Stimulated activated CD8-positive, alpha-beta memory T cell treated with anti-CD3 and anti-CD28 coated beads, Interleukin-2, amount 100 ng/mL, for 1 hour (primary cell): ENCODE measurements at places on chromosomes 4 and X.

GRCh38 chr4:144788469-144788868 is 142.5 kb downstream of the HHIP start:
- no peak for DNase-seq

GRCh38 chrX:97367125-97367524 is 483.4 kb downstream of the RPA4 start:
- DNase-seq, result no peak

- DNase-seq, result no peak
Measured at GRCh38 chr4:150145090-150145945, 67.1 kb downstream of the DCLK2 start.

DNA sequence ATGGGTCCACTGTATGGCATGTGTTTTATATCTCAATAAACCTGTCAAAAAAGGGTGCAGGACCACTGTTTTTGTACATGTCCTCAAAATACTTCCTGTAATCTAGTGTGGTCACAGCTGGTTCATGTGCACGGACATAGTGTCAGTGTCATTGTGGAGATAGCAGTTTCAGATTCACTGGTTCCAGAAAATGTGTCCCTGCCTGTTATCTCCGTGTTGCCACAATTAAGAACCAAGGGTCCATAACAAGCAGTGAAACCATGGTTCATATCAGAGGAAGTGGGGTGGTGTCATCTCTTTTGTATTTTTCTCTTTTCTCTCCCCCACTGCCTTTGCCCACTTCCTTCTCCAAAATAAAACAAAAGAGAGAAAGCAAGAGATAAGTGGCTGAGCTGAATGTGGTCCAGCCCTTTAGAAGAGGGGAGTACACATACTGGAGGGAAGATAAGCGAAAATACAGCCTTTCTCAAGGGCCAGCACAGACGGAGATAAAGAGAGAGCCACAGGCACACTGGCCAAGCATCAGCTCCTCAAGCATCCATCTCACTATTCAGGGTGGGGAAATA is 51.2 kb downstream of the TBL1X start:
- DNase-seq, result no peak

- no peak for DNase-seq
Measured at GRCh38 chr4:152805818-152806217, 26.1 kb downstream of the ARFIP1 start.

DNA sequence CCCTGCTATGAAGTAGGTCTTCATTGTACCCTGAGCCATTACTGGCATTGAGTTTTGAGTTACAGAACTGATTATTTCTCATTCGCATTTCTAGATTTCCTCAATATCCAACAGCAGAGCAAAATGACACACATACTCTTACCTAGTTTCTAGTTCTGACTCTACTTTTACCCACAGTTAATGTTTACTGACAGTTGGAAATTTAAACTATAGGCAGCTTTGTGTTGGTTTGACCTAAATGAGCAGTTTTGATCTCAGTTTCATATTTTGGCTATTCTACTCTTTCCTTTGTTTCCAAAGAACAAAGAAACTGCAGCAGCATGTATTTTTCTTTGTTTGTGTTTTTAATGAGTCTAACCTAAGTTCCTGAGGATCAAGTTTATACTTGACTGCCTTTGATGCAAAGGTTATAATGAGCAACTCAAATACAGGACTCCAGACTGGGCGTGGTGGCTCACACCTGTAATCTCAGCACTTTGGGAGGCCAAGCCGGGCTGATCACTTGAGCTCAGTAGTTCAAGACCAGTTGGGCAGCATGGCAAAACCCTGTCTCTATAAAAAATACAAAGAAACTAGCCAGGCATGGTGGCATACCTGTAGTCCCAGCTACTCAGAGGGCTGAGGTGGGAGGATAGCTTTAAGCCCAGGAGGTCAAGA is 30.4 kb downstream of the TXK start:
- DNase-seq, result no peak

DNA sequence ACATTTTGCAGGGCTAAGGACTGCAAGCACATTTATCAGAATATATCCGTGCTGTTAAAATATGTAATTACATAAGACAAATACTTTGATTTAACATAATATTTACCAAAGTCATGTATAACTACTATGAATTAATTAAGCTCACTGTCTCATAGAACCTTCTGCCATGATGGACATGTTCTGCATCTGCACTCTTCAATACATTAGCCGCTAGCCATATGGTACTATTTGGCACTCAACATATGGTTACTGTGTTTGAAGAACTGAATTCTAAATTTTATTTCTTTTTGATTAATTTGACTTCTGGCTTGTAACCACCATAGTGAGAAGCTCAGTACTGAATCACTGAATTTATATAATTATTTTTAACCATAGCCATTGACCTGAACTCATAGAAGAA is 427.0 kb upstream of the TRAM1L1 start:
- DNase-seq, result no peak

GRCh38 chr4:1465173-1466033 is 59.2 kb upstream of the NKX1-1 start:
- no peak for DNase-seq

GRCh38 chr4:151344948-151345347 is 19.5 kb upstream of the SH3D19 start:
- DNase-seq, result no peak
